Stimulated activated CD4-positive, alpha-beta T cell treated with anti-CD3 and anti-CD28 coated beads, Interleukin-1b, Interleukin-23, amount 100 ng/mL, for 1 hour (primary cell): ENCODE measurements at places on chromosomes 7 and 10.

GRCh38 chr10:113397047-113397446 is 155.8 kb upstream of the HABP2 start:
- no peak for DNase-seq

GRCh38 chr7:92698237-92698841 is 108.1 kb upstream of the FAM133B start:
- no peak for DNase-seq

DNA sequence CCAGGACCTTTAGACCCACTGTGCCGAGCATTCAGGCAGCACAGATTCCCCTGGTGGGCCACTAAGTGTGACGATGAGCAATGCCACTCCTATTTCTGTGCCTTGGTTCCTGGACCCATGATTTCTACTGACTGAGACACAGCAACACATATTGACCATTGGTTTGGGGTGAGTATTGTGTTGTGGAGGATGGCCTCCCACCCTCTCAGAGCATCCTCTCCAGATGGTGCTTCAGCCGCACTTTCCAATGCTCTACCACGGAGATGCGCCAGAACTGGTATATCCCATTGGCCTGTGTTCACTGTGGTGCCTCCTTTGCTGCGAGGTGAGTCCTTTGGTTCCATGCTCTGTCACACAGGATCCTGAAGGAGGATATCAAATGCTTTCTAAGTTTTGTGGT is 10.1 kb upstream of the GDF10 start:
- no peak for DNase-seq

- no peak for DNase-seq
Observed at GRCh38 chr10:7045891-7046599, 364.8 kb downstream of the SFMBT2 start.

- DNase-seq, result no peak
Observed at GRCh38 chr10:22341190-22341925, 3.9 kb upstream of the SPAG6 start.

DNA sequence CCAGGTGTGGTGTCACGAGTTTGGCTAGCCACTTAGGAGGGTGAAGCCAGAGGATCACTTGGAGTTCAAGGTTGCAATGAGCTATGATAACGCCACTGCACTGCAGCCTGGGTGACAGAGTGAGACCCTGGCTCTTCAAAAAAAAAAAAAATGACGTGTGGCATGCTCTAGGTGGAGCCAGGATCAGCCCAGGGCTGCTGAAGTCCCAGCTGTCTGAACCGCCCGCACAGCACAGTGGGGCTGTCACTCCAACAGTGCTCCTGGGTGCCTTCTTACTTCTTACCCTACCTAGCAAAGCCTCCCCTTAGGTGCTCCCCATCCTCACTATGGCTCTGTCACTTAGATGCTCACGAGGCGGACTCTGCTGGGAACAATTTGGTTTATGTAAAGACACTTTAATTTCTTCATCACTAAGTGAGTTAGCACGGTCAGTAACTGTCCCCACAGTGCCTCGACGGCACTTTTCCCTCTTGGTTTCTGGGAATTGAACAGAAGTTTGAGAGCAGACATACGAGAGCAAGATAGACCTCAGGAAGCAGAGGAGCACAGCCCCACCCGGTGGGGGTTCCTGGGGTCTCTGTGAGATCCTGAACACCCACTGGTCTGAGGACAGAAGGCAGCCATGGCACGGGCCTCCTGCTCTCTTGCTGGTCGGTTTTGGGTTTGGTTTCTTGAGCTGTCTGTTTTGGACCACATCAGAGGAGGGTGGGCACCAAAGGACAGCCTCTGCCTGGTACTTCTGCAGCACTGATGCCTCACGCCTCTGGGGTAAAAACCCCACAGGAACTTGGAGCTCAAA is 66.2 kb upstream of the BTBD16 start:
- no peak for DNase-seq

DNA sequence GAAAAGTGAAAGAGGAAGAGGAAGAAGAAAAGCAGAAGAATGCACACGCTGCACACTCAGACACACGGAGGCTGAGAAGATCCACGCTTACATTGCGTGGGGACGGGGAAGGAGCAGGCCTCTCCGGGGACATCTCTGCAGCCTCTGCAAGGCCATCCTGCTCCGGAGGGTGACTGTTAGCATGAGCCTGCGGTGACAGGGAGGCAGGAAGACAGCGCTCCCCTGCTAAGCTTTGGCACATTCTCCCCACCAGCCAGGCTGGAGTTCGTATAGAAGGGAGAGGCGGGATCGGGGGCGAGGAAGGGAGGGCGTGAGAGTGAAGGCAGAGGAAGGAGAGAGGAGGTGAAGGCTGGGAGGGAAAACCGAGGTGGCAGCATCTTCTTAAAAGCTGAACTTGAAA is 366.0 kb upstream of the SHH start:
- DNase-seq, result no peak

- DNase-seq, result no peak
Observed at GRCh38 chr7:129986600-129986999, 33.8 kb upstream of the UBE2H start.

GRCh38 chr10:49290607-49291006 is 8.4 kb upstream of the C10orf71 start:
- DNase-seq, result no peak

GRCh38 chr10:117186832-117187615 is 10.3 kb upstream of the KCNK18 start:
- DNase-seq, result no peak

GRCh38 chr10:93861825-93862224 is 32.0 kb upstream of the SLC35G1 start:
- DNase-seq, result no peak

- DNase-seq, result no peak
Observed at GRCh38 chr7:124072603-124073309, 39.9 kb upstream of the TMEM229A start.

- DNase-seq, result no peak
Observed at GRCh38 chr10:7667262-7668141, 736 bp upstream of the ITIH5 start.

DNA sequence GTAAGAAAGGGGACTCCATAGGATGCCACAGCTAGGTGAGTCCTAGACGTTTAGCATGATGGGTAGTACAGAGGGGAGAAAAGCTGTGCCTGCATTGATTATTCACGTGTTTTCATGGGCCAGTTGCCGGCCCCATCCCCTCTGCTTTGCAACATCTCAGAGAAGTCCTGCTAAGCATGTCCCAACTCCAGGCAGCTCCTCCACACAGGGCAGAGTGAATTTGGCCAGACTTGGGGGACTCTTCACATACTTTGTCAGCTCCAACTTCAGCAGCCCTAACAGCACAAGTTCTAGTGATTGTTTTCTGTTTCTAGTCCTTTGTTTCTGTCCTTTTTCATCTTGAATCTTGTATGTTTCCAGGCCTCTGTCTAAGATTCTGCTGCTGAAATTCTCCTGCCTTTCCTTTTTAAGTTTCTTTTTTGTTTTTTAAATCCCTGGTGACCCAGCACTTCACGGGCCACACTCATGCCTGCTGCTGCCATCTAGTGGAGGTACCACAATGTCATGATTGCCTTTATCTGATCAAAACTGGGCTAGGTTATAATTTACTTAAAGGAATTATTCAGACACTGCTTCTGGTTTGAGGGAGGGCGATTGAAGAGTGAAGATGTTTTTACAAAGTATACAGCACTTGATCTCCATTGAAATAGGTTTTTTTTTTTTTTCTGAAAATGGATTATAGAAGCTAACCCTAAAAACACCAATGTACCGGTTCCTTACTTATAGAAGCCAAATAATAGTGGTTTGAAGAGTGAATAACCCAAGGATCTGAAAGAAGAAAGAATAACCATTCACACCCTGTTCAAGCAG is 276.9 kb downstream of the CSTF2T start:
- DNase-seq, result no peak

- no peak for DNase-seq
Observed at GRCh38 chr7:135493362-135493761, 16.5 kb downstream of the CNOT4 start.

- no peak for DNase-seq
Observed at GRCh38 chr10:114684084-114684821, 26.2 kb upstream of the ABLIM1 start.

DNA sequence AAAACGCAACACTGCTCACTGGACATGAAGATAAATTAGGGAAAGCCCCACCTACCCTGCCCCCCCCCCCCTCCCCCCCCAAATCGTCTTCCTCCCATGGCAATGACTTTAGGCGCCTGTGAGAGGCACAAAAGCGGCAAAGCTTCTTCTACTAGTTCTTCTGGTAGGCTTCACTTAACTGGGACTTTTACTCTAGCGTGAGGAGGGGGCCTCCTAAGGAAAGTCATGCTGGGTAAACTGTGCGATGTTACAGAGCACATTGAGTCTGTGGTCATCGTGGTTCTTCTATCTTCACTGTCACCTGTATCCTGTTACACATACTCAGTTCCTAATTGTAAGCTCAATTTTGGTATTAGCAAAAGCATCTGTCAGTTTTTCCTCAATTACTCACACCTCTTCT is 25.1 kb downstream of the HSPB1 start:
- no peak for DNase-seq

GRCh38 chr7:51135576-51135975 is 181.0 kb downstream of the COBL start:
- no peak for DNase-seq

DNA sequence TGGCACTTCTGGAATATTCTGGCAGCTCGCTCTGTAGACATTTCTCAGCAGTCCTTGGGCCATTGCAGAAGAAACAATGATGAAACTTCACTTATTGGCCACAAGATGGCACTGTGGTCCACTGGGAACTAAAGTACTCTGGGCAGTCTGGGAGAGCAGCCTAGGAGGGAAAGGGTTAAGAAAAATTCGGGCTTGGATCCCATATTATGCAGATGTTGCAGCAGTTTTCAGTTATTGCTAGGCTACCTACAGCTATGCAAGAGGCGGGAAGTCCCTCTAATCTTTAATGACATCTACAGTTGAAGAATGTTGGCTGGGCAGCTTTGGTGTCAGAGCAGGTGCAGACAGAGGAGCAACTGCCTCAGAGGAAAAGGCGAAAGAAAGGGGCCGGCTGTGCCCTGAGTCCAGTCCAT is 201.7 kb upstream of the PRSS58 start:
- no peak for DNase-seq

DNA sequence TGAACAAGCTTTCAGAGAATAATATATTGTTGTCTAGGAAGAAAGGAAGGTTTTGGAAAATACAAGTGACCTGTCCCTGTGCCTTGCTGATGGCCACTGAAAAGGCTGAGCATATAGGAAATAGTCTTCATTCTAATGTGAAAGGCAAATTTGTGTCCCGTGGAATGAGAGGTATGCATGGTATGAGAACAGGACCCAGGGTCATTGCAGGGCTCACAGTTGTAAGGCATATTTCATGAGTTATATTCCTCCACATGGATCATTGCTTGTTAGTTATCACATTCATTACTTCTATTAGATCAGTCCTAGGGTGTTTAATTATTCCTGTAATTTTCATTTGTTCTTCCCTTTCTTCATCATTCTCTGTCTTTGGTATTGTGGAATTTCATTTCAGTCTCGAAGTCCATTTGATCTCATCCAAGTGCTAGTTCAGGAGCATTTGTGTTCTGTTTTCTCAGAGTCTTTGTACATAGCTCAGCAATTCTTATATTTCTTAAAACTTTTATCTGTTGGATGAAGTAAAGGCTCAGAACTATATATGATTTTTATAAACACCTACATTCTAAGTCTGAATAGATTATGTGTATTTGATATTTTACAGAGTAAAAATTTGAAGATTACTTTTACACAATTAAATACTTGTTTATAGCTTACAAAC is 39.4 kb upstream of the ARHGAP21 start:
- DNase-seq, result no peak

DNA sequence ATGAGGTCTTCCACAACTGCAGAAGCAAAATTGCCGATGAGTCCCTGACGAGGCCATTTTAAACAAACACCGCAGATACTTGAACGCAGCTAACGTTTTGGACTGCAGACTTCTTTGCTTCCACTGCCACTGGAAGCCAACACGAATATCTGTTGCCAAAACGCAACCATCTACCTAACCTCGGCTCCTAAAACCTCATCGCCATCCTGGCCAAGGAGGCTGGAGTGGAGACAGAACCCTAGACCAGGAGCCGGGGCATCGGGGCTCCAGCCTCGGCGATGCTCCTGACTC is 493 bp downstream of the WDR91 start:
- DNase-seq, result no peak

- DNase-seq, result no peak
Observed at GRCh38 chr10:77571490-77571889, 66.1 kb downstream of the KCNMA1 start.

DNA sequence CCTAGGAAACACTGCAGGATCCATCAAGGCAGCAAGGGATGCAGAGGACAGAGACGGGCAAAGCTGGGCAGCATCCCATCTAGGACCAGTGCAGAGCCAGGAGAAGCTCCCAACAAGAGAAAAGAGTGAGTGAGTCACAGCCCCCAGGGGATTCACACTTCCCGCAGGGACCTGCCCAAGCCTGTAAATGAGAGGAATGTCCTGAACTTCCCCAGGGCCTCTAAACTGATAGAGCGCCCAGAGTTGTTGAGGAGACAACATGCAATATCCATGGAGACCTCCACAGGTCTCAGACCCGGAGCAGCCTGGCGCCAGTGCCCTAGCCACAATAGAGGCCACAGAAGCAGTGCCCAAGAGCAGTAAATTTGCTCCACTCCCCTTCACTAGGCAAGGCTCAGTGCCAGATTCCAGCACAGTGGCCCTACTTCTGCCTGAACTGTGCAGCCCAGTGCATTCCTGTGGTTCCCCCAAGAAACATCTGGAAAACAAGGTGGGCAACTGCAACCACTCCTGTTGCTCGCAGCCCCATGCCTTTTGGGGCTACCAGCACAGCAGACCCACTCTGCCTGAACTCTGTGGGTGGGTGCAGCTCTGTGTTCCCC is 567.5 kb downstream of the POM121L12 start:
- no peak for DNase-seq

GRCh38 chr10:126565441-126565840 is 105.1 kb downstream of the C10orf90 start:
- no peak for DNase-seq

GRCh38 chr7:32941681-32942414 is 15.4 kb upstream of the FKBP9 start:
- no peak for DNase-seq

GRCh38 chr7:28666154-28666553 is 253.8 kb downstream of the CREB5 start:
- DNase-seq, result no peak

- DNase-seq, result no peak
Observed at GRCh38 chr10:89085153-89085552, 94.6 kb downstream of the FAS start.

DNA sequence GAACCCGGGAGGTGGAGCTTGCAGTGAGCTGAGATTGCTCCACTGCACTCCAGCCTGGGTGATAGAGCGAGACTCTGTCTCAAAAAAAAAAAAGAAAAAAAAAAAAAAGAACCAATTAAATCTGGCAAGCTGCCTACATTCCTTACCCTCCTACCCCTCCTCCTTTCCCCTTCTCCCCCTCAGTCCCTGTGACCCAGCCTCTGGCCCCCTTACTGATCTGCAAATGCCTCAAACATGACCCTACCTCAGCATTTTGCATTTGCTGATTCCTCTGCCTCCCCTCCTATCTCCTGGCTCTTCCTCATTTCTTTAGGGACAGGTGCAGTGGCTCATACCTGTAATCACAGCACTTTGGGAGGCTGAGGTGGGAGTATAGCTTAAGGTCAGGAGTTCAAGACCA is 19.3 kb downstream of the CDHR3 start:
- no peak for DNase-seq
